T-helper 22 cell (primary cell): ENCODE measurements at places on chromosomes 16 and 17.

- DNase-seq = no peak
Measured at GRCh38 chr17:74245871-74246270, 28.2 kb upstream of the DNAI2 start.

DNA sequence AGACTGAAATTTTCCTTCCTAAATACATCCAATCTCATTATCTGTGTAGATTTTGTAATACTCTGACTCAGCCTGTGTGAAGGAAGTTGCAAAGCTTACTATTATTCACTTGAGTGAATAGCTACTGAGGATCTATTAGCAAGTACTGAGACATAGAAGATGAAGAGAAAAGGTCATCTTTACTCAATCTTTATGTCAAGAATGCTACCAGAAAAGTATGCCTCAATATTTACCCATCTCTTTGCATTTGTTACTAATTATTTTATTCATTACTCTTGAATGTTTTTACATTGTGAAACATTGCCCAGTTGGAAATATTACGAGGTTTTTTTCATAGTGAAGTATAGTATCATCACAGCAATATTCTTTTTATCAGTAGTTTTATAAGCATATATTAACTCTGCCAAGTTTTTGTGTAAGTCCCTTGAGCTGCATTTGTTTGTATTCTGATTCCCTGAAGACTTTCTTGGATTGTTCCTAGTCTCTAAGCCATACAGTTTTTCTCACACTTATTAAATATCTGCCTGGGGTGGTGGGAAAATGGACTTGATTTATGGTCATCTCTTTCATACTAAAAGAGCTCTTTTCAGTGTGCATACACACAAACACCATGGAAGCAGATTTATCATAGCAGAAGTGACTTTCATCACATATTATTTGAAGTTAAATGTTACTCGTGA lies 110.4 kb downstream of the MRTFB start:
- no peak for DNase-seq

DNA sequence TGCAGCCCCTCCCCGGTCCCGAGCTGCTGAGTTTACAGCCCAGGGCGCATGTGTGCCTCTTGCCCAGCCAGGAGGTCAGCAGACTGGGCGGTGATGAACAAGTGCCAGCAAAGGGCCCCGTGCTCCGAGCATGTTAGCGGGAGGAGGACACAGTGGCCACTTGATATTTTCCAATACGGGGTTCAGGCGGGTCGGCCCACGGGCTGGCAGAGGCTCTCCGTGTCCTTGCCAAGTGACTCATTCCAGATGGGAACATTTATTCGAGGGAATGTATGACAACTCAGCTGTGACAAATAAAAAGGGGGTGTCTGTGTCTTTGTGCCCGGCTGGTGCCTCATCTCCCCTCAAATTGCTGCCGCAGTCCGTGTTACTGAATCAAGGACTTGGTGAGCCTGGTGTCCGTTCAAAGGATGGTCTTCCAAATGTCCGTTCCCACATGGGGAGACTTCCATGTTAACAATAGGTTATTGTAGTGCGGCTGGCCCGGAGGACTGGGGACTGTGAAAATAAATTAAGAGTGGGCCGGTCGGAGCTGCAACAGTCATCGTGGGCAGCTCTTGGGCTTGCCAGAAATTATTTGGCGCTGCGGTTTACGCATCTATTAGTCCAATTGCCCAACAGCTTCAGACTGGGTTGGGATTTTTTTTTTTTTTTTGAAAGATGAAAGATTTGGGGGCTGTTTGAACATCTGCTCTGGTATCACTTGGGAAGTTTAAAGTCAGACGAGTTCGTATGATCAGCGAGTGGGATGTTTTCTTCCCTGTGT lies 174.0 kb upstream of the CIBAR2 start:
- no peak for DNase-seq

DNA sequence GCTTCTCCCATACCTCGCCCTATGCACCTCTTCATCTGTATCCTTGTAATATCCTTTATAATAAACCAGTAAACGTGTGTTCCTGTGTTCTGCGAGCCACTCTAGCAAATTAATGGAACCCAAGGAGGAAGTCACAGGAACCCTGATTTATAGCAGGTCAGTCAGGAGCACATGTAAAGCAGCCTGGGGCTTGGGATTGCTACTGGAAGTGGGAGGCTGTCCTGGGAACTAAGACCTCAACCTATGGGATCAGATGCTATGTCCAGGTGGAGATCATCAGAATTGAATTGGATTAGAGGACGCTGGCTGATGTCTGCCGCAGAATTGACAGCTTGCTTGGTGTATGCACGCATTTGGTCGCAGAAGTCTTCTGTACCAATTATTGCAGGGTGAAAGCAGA lies 15.7 kb downstream of the WNT3 start:
- no peak for DNase-seq

GRCh38 chr16:19696961-19697360 lies 21.1 kb downstream of the KNOP1 start:
- DNase-seq = no peak

GRCh38 chr17:77209330-77209748 lies 68.6 kb downstream of the SEC14L1 start:
- DNase-seq = no peak

DNA sequence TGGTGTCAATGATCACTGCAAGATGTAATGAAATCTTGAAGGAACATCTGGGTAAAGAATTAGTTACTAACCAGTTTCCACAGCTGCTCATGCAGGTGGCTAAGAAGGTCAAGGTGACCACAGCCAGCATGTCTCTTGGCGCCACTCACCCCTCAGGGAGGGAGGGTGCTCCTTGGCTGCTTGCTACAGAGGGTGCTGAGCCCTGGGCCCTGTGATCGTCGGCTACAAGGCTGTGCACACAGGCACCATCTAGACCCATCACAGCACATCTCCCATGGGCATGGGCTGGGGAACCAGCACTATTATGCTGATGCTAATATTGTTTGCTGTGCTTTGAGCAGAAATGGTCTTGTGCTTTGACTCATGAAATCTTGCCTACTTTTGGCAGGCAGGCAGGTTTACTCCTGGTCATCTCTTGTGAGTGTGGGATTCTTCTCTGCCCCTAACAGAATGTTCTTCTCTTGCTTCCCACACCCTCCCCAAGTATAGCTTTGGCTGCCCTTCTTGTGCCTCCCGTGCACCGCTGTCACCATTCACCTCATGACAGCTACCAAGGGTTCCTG lies 36.4 kb downstream of the TXNDC11 start:
- DNase-seq = no peak

GRCh38 chr16:48684148-48684547 lies 74.2 kb upstream of the N4BP1 start:
- DNase-seq = no peak

- no peak for DNase-seq
Measured at GRCh38 chr17:35023538-35023937, 40.0 kb downstream of the RFFL start.

DNA sequence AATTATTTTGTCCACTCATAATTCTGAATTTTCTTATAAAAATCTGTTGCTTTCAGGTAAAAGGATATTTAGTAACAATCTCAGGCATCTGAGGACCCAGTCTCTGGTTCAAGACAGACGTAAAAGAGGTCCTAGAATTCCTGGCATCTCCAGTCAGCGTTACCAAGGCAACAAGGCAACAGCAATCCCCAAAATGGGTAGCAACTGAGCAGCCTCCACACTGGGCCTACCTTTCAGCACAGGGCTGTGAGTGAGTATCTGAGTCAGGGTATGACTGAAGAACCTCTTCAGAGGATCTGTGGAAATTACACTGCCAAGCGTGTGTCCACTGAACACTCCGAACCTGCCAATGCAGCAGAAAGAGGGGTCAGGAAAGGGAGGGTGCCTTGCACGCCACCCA lies 20.8 kb downstream of the FANCA start:
- DNase-seq = no peak

DNA sequence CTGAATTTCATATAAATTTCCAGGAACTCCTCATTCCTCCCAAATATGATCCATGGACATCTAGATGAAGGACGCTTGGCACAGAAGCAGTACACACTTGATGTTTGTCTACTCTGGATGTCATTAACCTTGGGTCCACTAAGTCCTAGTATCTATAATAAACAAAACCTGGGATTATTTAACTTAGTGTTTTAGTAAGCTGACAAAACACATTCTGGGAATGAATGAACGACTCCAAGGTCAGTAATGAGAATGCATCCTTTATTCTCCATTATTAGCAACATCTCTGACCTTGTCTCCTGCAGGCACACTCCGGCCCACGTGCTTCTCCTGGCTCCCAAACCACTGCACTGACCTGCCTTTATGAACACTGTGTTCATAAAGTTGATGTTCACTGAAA lies 24.1 kb upstream of the CDYL2 start:
- no peak for DNase-seq

DNA sequence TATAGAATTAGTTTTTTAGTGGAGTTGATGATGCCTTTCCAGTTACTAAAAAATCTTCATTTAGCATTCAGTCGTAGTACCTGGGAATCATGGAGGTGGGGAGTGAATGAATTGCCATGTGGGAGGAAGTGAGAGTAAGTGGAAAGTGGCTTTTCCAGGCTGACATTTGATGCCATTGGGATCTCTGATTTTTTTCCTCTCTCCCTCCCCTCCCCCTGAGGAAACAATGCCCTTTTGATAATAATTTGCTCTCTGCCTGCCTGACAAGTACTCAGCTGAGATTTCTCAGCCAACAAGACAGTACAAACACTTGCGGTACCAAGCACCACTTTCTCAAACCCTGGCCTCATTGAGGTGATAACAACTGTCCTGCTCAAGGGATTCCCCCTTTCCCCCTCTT lies 2.2 kb downstream of the UBE2Z start:
- DNase-seq = no peak

GRCh38 chr17:76701471-76701967 lies 9.2 kb downstream of the MXRA7 start:
- DNase-seq = no peak
